Stimulated activated CD4-positive, alpha-beta T cell treated with anti-CD3 and anti-CD28 coated beads, Interleukin-4, amount 100 ng/mL, for 24 hours (primary cell): ENCODE measurements at places on chromosomes 3 and 15.

- no peak for DNase-seq
These were observed 478.9 kb upstream of the GOLIM4 start for GRCh38 chr3:168574455-168575158.

DNA sequence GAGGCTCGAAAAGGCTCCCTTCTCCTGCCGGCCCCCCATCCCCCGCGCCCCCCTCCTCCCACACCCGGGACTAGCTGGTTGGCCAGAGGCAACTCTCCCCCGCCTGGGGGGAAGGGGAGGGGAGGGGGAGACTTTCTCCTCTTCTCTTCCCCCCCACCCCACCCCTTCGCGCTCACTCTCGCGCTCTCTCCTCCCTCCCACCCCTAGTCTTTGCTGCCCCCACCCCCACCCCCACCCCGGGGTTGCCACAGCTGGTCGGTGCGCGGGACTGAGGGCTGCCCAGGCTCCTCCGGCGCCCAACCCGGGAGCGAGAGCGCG, 710 bp downstream of the MECOM start:
- DNase-seq, result no peak

DNA sequence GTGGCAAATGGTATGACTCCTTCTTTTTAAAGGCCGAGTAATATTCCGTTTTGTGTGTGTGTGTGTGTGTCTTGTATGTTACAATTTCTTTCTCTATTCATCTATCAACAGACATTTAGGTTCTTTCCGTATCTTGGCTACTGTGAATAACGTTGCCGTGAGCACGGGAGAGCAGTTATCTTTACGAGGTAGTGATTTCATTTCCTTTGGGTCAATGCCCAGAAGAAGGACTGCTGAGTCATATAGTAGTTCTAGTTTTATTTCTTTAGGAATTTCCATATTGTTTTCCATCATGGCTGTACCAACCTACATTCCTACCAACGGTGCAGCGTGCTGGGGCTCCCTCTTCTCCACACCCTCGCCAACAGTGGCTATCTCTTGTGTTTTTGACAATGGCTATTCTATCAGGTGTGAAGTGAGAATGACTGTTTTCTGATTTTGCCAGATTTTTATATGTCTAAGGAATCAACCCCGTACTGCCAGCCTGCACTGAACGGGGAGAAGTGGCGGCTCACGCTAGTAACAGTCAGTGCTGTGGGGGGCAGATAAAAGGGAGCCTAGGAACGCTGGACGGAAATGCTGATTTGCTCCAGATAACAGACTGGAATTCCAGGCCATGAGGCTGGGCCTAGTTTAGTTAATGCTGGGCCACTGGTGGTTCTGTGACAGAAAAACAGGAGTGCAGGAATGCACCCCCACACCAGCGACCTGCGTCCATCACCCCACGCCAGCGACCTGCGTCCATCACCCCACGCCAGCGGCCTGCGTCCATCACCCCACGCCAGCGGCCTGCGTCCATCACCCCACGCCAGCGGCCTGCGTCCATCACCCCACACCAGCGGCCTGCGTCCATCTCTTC, 168.1 kb downstream of the XXYLT1 start:
- DNase-seq, result no peak

DNA sequence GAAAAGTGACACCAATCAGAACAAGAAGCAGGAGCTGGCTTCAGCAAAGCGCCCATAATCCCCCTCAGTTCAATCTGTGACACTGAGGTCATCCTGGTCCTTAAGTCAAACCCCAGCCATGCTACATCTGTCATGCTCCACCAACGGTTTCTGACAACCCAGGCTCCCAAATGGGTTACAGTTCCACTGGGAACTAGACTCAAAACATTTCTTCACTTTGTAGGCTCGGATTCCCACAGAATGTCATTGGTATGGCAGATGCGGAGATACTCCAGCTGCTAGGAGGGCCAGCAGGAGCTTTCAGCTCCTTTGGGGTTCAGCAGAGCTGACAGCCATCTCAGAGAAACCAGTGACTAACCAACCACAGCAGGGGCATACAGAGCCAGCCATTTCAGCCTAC, 48.9 kb downstream of the SUMF1 start:
- no peak for DNase-seq

DNA sequence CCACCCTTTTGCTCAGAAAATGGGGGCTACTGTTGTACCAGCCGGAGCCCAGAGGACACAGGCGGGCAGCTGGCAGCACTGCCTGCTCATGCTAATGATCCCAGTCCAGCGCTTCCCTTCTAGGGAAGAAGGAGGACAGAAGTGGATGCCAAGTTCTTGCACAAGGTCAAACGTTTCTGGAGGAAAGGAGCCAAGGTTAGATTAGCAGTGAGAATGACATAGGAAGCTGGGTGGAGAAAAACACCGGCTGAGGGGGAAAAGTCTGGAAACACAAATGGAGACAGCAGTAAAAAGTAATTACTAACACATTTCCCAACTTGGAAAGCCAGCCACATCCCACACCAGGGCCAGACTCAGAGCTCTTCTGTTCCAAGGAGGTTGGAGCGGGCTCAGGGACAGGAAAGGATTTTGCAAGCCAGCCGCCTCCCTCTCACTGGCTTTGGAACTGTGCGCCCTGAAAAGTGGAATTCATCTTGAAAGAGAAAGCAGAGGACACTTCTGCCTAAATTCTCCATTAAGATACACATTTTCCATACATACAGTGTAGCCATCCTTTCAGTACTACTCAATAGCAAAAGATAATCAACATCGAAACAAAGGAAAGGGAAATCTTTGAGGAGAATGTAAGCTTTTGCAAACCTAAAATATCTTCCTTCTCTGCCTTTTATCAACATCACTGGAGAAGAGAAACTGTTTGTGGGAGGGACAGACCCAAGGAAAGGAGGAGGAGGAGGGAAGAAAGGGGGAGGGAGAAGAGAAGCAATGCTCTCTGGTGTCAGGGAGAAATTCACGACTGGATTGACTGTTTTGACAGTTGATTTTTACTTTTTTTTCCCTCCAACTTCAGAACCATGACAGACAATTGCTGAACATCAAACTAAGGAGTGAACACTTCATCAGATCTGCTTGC, 133.6 kb downstream of the CD47 start:
- no peak for DNase-seq

GRCh38 chr3:134007819-134008218, 21.9 kb downstream of the SLCO2A1 start:
- no peak for DNase-seq

DNA sequence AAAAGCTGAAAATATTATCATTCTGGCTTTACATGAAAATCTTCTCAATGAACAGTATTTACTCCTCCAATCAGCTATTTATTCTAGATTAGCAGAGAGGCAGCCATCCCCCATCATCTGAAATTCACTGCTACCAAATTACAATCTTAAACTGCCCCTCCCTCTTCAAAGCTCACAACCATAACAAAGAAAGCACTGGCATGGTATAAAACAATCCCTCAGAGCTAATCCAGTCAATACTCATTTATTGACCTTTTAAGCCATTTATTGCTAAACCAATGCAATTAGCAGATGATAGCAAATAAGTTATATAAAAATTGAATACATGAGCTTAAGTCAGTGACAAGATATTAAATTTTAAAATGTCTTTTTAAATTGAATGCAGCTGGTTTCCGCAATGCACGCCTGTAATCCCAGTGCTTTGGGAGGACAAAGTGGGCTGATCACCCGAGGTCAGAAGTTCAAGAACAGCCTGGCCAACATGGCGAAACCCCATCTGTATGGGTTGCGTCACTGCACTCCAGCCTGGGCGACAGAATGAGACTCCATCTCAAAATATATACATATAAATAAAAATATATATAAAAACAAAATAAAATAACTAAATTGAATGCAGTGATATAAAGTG, 12.1 kb downstream of the SLC4A7 start:
- DNase-seq, result no peak

- no peak for DNase-seq
These were observed 102.8 kb downstream of the SNRPN start for GRCh38 chr15:25057574-25057973.

- DNase-seq, result no peak
These were observed 16.6 kb downstream of the NFKBIZ start for GRCh38 chr3:101865751-101866509.

DNA sequence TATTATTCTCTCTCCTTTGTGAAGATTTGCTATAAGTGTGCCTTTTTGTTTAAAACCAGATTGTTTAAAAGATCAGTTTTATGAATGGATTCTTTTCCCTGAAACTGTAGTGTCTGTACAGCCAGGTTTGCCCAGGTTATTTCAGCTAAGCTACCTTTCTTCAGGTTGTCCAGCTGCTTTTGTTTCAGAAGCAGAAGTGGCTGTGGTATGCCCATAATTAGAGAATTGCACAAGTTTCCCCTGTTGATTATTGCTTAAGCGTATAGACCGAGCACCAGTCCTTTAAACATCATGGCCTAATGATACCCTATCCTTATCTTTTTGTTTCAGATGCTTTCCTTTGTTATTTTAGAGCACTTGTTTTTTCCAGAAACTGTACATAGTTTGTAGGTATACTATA, 10.2 kb downstream of the ASB7 start:
- no peak for DNase-seq

- no peak for DNase-seq
These were observed 32.3 kb upstream of the CCR2 start for GRCh38 chr3:46321461-46322104.

- DNase-seq, result no peak
These were observed 105.5 kb upstream of the MRPL3 start for GRCh38 chr3:131608296-131608695.

DNA sequence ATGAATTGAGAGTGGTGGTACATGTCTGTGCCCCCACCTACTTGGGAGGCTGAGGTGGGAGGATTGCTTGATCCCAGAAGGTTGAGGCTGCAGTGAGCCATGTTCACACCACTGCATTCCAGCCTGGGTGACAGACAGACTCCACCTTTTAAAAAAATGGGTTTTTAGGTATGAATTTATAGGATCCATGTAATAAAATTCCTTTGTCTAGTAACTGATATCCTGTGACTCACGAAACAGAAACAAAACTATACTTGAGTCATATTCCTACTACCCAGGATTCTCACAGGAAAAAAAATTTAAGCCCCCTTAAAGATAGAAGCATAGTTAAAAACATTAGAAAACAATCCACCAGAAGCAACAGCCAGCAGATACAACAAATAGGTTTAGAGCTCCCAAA, 10.0 kb upstream of the CRTC3 start:
- DNase-seq, result no peak

- DNase-seq, result no peak
These were observed 152.5 kb downstream of the MEX3B start for GRCh38 chr15:81893182-81893835.

DNA sequence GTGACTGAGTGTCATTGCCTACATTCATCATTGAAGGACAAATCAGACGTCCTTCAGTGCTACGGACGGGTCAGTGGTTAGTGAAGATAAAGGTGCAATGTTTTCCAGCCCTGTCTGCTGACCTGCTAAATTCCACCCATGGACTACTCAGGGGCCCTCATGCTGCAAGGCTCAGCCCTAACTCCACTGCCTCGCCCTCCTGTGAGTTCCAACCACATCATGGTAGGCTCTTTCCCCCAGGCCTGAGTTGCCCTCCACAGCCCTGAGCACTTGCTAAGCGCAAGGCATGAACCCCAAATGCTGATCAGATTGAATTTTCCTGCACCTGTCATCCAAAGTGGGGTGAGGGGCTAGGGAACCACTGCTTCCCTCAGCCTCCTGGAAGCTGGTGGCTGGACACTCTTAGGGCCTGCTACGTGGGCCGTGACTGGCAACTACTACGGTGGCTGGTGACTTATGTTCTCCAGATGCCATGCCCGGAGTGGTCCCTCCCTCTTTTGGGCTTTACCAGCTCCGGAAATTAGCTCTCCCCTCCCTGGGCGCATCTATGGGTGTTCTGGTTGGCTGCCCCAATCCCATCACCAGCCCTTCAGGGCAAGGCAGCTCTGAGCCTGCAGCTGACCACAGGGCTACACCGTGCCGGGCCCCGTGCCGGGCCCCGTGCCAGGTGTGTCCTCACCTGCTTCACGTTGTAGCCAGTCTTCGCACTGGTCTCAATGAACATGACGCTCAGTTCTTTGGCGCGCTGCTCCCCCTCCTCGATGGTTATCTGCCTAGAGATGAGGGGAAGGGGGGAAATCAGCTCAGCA, 32.1 kb downstream of the SRPRB start:
- no peak for DNase-seq

GRCh38 chr3:104510131-104510849, 856.4 kb upstream of the ALCAM start:
- DNase-seq, result no peak

- DNase-seq, result no peak
These were observed at the start of gene GAP43 for GRCh38 chr3:115623044-115623868. Gene GAP43, plus strand, starts transcription at chr3:115623510. Its CDS starts 180 bp downstream, at chr3:115623690.

- DNase-seq, result no peak
These were observed 94.4 kb upstream of the NR2E3 start for GRCh38 chr15:71715914-71716313.

DNA sequence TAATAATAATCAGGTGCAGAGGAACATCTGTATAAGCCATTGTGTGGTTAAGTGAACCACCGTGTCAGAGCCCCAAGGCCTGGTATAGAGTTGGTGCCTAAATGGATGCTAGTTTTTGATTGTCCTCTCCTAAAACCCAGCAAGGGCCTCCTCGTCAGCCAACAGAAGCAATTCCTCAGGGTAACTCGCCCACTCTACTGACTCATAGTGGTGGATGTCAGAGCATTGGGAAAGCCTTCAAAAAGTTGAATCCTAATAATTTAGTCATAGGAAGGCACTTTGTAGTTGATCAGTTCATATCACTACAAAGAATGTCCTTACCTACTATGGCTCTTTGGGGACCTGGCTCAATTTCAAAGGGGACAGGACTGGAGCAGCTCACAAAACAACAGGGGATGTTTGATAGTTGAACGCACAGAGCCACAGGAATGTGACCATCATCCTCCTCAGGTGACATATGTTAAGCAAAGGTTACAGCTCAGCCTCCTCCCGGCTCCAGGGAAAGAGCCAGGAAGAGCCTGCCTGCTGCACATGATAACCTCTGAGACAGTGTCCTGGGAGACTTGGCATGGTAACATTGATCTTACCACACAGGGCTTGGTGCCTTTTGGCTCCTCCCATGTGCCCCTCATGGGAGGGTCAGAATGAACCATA, 338.7 kb downstream of the CLSTN2 start:
- DNase-seq, result no peak

GRCh38 chr3:16788440-16789056, 96.2 kb upstream of the PLCL2 start:
- DNase-seq, result no peak

- DNase-seq, result no peak
These were observed 106.6 kb downstream of the VGLL4 start for GRCh38 chr3:11536936-11537612.

- no peak for DNase-seq
These were observed 1088.6 kb downstream of the TUSC7 start for GRCh38 chr3:117798221-117798620.
